D341Med (cell line): ENCODE measurements at places on chromosomes 7 and 10.

- no peak for DNase-seq
Measured at GRCh38 chr7:129502708-129503685, 666 bp downstream of the SMKR1 start.

DNA sequence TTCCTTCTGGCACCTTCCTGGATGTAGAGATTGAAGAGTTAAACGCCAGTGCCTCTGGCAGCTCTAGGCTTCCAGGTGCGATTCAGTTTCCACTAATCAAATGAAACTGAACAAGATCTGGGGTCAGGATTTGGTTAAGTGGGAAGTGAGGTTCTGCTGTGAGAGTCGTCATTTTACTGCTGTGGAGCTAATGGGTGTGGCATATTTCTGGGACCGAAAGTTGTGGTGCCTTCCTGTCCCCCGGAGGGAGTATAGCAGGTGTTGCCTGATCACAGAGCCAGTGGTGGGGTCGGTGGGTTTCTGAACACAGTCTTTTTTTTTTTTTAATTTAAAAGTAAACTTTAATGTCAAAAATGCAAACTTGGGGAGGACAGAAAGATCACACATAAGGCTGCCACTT, 37.0 kb upstream of the JAKMIP3 start:
- DNase-seq: no peak

- no peak for DNase-seq
Measured at GRCh38 chr7:22666732-22667131, 60.3 kb upstream of the IL6 start.

DNA sequence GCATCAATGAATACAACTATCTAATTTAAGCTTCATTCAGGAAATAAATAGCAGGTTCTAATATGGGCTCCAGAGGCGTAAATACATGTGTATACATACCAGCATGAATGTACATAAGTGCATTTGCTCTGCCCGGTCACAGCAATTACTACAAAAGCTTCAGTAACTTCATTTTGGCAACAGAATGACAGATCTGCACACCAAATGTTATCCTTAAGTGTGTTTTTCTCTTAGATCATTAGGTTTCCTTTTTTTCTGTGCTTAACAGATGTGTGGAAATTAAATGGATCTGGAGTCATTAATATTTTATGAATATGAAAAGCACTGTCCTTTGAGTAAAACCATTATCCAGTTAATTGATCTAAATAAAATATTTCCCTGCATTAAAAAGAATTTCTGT, 159.0 kb upstream of the MEOX2 start:
- no peak for DNase-seq
